ENCODE measurements at places on chromosomes 6 and 20.

DNA sequence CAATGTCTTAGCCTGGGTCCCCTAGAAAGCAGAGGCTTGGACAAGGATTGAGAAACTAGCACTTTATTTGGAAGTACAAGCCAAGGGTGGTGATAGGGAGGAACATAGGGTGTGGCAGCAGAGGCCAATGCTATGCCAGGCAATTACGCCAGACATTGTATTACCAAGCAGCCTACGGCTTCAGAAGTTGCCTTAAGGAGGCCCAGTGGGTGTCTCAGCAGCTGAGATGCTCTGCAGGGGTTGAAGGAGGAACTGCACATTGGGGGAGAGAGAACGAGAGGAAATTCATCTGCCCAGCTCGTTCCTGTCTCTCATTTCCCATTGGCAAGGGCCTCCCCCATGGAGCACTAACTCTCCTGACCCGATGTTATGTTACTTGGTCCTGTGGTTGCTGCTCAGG is 859 bp downstream of the C20orf202 start:
- DNase-seq = no peak

DNA sequence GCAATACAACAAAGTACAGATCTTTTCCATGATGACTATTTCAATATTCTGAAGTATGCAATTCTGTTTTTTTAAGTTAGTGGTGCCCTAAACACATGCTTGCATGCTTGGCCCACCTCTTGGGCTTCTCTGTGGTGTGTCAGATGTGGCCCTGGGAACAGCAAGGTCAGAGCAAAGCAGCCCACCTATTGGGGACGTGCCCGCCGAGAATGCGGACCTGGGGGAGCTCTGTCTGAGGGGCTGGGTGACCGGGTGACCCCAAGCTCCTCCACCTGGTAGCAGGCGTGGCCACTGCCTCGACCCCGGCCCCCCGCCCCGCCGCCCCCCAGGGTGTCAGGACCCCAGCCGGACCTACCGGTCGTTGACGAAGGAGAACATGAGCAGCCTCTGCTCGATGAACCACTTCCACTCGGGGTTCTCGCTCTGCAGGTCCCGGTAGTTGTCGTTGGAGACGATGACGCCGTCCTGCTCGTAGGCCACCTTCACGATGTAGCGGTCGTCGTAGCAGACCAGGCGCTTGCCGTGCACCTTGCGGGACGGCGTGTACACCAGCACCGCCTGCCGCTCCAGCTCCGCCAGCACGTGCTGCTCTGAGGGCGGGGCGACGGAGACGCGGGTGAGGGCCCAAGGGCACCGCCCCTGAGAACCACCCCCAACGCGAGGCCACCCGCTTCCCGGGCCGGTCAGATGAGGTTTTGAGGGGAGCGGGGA is 28.3 kb downstream of the ZC3H12D start:
- DNase-seq = no peak

DNA sequence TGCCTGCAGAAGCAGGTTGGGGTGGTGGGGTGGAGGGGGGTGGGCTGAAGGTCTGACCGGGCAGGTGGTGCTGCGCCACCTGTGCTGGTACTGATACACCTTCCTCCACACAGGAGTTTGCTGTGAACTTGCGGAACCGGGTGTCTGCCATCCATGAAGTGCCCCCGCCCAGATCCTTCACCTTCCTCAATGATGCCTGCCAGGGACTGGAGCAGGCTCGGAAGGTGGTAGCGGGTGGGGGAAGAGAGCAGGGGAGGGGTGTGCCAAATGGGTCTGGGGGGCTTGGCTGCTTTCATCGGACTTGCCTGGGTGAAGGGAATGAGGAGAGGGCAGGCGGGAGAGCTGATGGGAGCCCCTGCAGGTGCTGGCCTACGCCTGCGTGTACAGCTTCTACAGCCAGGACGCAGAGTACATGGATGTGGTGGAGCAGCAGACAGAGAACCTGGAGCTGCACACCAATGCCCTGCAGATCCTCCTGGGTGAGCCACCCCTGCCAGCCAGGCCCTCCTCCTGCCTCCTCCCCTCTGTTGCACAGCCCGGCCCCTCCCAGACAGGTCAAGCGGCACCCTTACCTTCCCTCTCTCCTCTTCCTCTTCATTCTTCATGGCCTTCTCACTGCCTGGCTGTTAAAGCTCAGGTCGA is 6.7 kb downstream of the DNPH1 start:
- DNase-seq = no peak

- DNase-seq = no peak
Observed at GRCh38 chr20:58109126-58109880, 119.2 kb downstream of the ANKRD60 start.

- DNase-seq = no peak
Observed at GRCh38 chr6:113662688-113663333, 194.3 kb upstream of the MARCKS start.

DNA sequence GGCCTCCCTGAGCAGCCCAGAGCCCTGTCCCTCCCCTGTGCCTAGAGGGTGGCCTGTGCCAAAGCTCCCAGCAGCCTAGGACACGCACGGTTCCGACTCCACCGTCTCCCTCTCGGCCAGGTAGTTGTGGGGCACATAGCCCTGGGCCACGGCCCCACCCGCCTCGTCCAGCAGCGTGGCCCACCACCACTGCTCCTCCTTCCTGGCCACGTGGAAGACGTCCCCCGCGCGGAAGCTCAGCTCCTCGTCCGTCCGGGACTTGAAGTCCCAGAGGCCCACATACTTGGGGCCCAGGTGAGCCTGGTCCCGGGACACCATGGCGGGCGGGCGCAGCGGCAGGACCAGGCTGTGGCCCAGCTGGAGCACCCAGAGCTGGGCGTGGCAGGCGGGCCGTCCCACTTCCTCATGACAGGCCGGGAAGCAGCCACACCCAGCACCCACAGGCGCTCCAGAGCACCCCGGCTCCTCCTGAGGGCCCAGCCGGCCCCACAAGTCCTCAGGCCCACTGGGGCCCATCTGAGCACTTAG is at the start of gene PTK6:
PTK6 (minus strand) TSS at position 380 of the 528 bp plus-strand sequence; CDS start at position 318, 62 bp downstream.
- DNase-seq = peak; percentile 62

DNA sequence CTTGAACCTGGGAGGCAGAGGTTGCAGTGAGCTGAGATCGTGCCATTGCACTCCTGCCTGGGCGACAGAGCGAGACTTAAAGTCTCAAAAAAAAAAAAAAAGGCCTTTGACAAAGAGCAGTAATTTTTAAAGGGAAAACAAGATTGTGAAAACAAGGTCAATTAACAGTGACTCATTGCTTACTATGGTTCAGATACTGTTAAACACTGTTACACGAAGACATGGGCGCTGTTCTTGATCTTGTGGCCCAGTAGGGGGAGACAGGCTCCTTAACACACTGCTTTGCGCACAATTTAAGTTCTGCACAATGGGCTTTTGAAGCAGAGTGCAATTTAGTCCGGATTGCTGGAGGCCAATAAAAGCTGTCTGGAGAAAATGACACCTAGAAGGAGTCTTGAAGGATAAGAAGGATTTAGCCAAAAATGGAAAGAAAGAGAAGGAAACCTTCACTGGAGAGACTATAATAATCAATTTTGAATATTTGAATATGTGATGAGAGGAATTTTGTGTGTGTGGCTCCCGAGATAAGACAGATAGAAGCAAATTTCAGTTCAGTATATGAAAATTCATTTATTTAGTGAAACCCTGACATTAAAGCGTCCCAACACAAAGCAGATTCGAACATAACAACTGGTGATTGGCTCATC is 6.0 kb upstream of the LATS1 start:
- peak; percentile 64 for DNase-seq

DNA sequence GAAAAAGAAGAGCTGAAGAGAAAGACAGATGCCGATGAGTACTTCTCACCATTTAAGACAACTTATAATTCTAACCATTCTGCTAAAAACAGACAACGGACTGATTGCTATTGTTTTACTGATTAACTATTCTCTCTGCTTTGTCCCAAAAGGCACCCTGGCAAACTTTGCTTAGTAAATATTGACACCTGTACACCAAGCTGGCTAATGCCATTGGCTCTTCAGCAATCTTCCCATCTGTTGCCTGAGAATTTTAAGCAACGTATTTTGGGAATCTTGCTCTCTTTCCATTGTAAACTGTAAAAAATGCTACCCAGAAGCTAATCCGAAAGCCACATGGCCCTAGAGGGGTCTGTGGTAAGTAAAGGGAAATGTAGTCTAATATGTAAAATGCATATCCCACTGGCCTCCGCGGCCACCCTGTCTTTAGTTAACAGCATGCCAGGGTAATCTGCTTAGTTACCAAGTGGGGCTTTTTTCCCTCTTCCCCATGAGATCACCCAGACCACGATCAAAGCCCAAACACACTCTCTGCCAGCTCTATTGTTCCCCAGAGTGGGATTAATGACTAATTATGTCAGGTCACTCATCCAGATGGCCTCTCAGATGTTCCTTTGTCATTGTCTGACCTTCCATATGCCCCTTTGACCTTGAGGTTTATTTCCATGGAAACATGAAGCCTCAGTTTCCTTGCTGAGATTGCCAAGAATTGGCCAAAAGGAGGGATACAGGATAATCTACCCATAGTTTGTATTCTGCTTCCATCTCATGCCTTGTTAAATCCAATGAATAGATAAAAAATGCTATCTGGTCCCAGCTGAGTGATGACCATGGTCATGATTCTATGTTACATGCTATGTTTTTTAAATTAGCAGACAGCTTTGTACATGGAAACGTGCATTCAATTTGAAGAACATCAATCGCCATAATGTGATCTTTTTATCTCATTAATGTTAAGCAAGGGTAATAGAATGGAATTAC is 216.4 kb upstream of the MCHR2 start:
- DNase-seq = no peak

GRCh38 chr6:147950623-147950987 is 392.0 kb upstream of the SASH1 start:
- no peak for DNase-seq

DNA sequence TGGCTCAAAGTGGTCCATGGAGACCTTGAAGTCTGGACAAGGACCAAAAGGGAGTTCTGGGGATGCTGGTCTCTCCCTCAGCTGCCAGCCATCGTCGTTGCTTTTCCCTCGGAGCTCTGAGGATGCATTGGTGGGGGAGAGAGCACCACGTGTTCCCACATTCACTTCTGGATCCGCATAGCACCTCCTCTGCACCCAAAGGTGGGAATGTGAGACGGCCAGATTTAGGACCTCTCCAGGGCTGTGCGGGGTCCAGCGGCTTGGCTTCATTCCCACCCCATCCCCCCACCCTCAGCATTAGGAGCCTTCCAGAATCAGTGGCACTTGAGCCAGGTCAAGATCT is 1.1 kb downstream of the EPB41L1 start:
- DNase-seq = no peak

GRCh38 chr6:26234421-26235301 is 130.3 kb upstream of the BTN3A2 start:
- peak; percentile 92 for DNase-seq

DNA sequence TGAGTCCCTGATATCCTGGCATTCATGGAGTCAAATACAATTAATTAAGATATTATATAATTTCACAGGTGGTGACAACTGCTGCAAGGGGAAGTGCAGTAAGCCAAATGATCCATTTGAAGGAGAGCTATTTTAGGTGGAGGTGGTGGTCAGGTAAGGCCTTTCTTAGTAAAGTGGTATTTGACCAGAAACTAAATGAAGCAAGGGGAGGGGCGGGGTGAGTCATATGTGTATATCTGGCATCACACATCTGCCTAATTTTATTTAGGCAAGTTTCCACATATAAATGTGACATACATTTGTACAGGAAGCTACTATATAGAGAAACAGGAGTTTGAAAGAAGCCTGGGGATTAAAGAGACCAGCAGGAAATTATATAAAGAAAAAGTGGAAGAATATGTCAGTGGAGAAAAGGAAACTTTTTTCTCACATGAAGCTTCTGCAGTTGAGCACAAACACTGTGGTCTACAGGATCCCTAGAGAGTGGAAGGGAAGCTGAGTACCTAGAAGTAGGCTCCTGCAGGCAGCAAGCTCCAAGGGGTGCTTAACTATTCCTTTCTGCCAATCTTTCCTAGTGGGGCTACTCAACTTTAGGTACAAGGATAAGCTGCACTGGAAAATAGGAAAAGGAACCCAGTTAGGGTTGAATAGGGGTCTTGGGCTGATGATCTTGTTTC is 99.6 kb downstream of the OGFRL1 start:
- DNase-seq = no peak

GRCh38 chr20:58598211-58599015 is 52.7 kb upstream of the STX16 start:
- no peak for DNase-seq

GRCh38 chr6:46469021-46469420 is 22.2 kb downstream of the RCAN2 start:
- no peak for DNase-seq

- peak; percentile 91 for DNase-seq
Observed at GRCh38 chr6:157823528-157824370, 703 bp downstream of the SNX9 start.

DNA sequence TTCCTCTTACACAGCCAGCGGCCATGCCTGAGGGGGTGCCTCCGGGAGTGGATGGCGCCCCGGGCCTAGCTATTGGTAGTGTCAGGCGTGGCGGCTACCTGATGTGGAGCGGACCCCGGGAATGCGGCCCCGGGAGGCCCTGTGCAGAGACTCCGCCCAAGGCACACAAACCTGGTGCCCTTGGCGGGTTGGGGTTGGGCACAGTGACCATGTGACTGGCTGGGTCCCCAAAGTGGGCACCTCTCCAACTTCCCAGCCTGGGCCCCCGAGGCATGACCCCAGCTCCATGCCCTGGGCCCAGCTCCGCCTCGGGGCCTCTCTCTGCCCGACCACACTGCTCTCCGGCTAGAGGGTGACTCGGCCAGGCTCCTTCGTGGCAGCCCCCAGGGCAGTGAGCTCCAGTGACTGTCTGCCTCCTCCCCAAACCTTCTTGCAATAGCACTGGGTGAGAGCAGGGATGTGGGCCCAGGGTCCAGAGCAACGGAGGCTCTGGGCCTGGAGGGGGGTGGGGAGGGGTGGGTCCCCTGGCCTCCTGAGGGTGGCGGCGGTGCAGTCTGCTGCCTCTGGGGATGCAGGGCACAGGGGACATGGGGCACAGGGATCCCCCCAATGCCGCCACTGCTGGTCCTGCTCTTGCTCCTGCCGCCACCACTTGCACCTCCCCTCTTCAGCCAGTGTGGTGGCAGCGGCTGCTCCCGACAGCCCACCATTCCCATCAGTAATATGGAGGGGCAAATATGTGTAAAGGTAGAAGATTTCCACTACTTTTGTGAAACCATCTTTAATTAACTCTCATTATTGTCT is 942.9 kb upstream of the EPHA7 start:
- no peak for DNase-seq

DNA sequence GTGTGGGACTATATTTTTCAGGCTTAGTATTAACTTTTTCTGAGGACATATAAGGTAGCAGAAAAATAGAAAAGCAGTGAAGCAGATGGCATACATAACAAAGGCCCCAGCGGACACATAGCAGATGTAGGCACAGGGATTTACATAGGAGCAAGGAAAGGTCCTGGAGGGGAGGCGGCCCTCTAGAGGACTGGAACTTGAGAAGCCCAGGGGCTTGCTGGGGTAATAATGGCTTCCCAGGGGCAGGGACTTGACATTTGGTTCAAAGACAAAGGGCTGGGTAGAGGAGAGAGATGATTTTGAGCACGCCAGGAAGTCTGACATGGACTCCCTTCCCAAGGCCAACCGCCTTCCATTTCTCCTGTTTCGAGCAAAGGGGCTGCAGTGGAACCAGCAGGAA is 31.7 kb upstream of the OSTM1 start:
- DNase-seq = no peak

DNA sequence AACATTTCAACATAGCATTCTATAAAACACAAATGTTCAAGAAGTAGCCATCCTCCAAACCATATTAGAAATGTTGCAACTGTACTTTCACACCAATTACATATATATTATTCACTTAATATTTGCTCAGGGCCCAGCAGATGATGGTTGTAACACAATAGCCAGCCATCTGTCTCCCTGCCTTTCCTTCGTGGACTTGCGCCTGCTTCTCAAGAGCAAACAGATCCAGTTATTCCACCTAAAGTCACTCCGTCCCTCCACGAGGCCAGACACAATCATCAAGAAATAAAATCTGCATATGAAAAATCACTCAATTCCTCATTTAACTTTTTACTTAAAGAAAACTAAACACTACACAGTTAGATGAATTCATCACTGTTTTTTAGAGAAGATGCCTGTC is 160.4 kb downstream of the RALGAPA2 start:
- DNase-seq = no peak

All from activated CD4-positive, alpha-beta T cell treated with anti-CD3 and anti-CD28 coated beads, Interleukin-10, Interleukin-2, amounts not matched to agents 100 ng/mL and 50 ng/mL, durations not matched to agents 16 hours and 8 hours (primary cell).